ENCODE measurements at places on chromosomes 3 and 15.

- DNase-seq, result no peak
Observed at GRCh38 chr15:99895189-99895955, 162.1 kb upstream of the LYSMD4 start.

DNA sequence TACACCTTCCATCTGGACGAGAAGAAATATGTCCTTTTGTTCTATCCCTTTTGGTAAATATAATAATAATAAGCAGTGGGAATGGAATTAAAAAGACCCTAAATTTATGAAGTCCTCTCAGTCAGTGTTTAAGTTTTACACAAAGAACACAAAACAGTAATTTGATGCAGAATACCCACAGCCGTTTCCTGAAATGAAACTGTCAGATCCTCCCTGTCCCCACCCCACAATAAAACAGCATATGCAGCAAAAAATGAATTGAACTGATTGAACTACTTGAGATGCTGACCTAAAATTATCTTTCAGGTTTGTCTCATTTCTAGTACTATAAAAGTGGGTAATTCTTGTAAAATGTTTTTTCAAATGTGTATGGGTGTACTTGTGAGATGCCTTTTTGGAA lies 2.2 kb upstream of the LRIG1 start:
- no peak for DNase-seq

- DNase-seq, result no peak
Observed at GRCh38 chr3:17580901-17581300, 161.5 kb downstream of the TBC1D5 start.

DNA sequence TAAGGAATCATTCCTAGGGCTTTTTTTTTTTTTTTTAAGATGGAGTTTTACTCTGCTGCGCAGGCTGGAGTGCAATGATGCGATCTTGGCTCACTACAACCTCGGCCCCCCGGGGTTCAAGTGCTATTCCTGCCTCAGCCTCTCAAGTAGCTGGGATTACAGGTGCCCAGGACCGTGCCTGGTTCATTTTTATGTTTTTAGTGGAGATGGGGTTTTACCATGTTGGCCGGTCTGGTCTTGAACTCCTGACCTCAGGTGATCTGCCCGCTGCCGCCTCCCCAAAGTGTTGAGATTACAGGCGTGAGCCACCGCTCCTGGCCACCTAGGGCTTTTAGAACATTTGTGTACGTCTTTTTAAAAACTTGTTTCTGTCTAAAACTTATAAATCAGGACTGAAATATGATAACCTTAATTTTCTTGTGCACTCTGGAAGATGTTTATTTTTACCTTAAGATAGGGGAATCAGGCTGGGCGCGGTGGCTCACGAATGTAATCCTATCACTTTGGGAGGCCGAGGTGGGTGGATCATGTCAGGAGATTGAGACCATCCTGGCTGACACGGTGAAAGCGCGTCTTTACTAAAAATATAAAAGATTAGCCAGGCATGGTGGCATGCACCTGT lies 21.8 kb downstream of the PIAS1 start:
- DNase-seq, result no peak
